DMS79 (cell line): ENCODE measurements at places on chromosomes 5 and 9.

DNA sequence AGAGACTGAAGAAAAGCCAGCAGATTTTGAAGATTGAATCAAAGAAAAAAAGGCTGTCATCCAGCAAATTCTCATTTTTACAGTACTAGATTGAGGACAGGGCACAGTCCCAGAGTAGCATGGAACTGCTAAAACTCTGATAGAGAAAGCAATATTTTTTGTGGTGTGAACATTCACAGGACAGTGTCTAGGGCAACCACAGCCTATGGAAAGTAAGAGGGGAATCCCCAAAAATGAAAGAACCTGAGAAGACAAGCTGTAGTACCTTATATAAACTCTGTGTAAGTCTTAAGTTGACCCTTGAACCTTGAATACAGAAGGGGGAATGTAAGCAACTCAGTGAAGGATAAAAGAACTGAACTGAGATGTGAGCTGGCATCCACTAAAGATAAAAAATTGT, 540.3 kb downstream of the HINT1 start:
- no peak for DNase-seq

DNA sequence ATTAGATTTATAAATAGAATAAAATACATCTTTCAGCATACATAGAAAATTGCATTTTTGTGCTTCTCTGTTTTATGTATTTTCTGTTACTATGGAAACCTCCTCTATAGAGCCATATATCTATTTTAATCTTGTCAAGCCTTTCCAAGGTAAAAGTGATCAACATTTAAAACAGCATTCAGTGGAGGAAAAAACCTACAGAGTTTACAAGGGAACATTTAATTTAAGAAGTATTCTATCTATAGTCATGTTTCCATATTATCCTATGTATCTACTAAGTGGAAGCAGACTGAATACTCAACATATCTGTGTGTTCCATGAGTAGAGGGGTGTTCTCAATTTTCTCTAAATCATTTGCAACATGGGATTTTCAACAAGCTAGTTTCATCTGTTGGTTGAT, 791.4 kb downstream of the CDH18 start:
- DNase-seq, result no peak

DNA sequence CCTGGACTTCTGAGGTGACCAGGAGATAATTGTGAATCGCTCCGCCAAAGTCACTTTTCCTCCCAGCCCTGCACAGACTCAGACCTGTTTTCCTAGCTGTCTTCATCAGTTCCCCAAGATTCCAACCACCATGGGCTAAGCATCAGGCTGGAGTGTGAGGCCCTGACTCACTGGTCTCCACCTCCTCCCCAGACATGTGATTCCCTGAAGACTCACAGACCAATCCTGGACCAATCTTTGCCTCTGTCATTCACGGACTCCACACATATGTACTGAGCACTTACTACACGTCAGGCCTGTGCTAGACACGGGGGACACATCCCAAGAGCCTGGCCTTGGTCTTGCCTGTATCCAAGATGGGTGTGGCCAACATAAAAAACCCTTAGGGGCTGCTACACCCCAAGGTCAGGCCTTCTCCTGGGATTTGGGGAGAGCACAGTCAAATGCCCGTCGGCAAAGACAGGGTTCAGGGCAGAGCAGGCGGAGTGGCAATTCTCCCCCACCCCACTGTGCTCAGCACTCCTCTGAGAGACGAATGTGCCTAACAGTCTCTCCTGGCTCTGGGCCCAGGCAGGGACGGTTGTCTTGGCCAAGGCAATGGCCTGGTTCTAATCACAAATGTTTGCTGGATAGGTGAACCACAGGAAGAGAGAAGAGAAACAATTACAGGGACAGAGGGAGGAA, 11.9 kb downstream of the EEIG1 start:
- peak; percentile 15 for DNase-seq

DNA sequence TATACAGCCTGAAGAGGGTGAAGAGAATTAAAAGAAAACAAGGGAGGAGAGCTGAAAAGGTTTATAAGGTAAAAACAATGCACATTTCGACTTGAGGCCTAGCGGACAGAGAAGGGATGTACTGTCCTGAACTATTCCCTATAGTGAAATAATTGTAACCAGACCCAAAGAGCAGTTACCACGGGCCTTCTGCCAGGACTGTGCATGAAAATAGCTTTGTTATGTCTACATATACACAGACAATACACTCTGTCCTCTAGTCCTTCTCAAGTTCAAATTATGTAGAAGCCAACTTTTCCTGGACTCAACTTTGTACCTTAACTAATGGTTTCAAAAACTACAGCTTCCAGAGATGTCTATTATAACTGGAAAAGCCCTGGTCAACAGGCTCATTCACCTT, 223.7 kb downstream of the PCSK5 start:
- no peak for DNase-seq

- DNase-seq, result no peak
Measured at GRCh38 chr5:175281714-175282113, 162.3 kb downstream of the DRD1 start.

- no peak for DNase-seq
Measured at GRCh38 chr9:8395022-8395421, 595.4 kb upstream of the DMAC1 start.

- DNase-seq, result no peak
Measured at GRCh38 chr9:79037338-79037737, 534.4 kb upstream of the TLE4 start.

- no peak for DNase-seq
Measured at GRCh38 chr5:35115920-35116319, 68.2 kb upstream of the AGXT2 start.

DNA sequence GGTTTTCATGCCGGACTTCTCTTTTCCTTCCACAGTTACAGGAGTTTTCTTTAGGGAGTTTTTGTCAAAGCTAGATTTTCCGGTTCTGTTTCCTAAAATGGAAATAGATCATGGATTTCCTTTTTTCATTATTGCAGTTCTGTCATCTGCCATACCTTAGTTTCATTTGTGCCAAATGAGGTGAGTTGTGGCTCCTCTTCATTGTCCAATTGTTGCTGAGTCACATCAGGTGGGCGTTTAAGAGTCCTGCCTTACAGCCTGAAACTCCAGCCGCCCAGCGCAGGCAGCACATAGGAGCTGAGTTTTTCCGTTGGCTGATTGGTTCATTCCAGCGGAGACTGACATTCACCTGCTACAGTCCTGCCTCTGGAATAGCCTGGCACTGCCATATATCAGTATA, 14.1 kb downstream of the SLC25A25 start:
- no peak for DNase-seq

DNA sequence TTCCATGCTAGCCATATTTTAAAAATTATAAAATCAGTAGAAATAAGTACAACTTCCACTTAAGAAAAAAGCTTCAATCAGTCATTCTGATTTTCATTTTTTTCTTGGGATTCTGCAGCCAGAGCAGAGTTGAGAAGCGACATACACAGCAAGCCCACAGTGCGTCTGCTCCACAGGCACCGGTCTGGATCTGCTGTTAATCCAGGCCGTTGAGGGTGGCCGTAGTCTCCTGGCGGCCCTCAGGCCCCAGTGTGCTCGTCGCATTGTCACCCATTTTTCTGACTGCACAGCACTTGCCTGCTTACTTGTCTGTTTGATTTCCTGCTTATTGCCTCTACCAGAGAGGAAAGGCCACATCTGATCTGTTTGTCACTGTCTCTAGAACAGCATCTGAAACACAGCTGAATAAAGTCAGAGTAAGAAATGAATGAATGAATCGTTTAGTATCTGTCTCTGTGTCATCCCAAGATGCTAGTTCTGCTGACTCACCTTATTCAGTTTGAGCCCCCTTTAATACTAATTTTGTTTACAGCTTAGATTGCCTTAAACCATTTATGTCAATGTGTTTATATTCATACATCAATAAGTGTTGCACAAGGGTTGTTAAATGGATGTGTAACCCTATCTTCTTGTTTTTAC, 11.6 kb upstream of the ASPN start:
- no peak for DNase-seq

- DNase-seq, result peak; percentile 88
Measured at GRCh38 chr9:114117996-114118830, 19.1 kb upstream of the KIF12 start.

DNA sequence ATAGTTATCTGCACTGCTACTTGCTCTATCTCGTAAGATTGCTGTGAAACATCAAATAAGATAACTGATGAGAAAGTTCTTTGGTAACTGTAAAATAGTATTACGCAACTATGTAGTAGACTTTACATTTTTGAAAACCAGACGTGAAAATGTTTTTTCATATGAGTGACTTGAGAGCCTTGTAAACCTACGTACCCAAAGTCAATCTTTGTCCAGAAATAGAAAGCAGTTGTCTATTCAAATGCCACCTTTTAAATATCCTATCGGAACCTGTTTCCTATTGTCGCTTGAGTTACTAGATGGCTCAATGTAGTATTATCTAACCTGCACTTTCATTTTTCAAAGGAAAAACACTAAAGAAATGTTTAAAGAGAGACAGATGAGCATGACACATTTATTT, 1.6 kb downstream of the FNIP1 start:
- no peak for DNase-seq

DNA sequence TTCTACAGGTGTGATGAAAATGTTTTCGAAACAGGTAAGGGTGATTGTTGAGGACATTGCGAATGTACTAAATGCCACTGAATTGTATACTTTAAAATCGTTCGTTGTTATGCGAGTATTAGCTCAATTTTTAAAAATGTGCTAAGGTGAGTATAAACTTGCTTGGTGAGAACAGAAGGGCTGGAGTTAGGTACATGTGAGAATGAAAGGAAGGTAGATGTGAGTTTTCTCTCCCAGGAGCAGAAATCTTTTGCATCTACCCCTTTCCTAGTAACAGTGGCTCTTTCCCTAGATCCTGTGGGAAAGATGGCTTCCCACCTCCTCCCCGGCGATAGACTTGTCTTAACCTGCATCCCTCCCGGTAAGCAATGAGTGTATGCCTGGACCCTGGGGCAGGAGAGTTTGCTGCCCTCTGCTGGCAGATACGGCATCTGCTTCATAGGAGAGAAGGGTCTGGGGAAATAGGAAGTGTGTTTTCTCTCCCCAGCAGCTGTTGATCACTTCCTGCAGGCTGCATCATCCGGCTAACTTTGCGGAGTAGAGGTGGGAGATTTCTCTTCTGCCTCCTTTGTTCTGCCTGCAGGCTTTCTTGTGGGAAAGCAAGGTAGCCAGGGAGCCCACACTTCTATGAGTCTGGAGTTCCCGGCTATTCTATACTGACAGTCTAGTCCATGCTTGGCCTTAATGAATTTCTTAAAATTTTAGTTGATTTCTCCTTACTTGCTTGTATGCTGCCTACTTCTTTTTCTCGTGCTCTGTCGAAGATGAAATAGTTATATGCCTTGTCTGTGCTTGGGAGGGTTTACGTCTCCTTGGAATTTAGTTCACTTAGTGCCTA, 373.3 kb upstream of the SEMA6A start:
- DNase-seq, result no peak
